ENCODE measurements at places on chromosomes 1 and 21.
A peak's percentile ranks its signal among the peaks of the same experiment; 100 is the strongest.

DNA sequence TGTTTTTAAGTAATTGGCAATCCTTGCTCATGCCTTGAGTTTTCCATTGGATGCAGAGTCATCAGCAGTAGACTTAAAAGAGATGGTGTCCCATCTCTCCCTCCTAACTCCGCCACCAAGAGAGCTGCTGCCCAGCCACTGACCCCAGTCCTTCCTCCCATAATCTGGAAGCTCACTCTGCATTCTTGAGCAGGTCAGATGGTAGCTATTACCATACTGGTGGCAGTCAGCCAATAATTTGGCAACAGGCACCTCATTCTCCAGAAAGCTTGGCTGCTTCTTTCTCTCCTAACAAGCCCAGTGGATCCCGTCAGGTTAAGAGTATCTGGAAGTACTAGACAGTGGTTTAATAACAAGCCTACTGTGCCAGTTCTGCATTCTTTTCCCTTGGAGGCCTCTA, 272.1 kb downstream of the ZNF648 start:
- DNase-seq, result no peak

GRCh38 chr1:112061901-112062320, 72.4 kb upstream of the KCND3 start:
- no peak for DNase-seq

DNA sequence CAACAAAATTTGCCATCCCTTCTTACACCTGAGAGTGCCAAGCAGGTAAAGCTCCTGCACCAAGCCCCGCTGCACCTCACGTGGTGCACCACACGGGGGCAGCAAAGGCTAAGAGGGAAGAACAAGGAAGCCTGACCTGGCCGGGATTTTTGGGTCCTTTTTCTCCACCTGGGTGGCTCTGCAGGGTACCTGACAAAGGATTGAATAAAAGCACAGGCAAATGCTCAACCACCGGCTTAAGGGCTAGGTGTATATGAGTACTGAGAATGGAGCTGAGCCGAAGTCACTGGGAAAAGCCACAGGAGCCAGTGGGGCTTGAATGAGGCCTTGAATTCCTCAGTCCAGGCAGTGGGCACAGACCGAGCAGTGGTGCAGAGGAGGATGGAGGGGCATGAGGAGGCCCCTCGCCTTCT, 36.4 kb downstream of the ZNF697 start:
- DNase-seq, result peak; percentile 41

- peak; percentile 45 for DNase-seq
Measured at GRCh38 chr1:53327182-53327913, 522 bp downstream of the LRP8 start.

DNA sequence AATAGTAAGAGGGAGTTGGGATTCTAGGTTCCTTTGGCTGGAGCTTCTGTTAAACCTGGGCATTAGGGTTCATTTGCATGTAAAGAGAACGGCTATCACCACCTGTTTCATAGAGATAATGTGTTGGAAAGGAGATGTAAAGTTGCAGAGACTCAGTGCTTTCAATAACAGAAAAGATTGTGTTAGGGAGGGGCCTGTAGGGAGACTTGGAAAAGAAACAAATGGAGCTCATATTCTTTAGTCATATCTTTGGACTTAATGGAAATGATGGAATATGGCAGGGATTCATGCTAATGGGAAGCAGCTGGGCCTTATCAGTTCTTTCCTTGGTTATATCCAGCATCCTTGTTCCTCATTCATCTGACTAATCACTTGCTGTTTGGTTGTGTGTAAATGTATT, 144.9 kb downstream of the CD247 start:
- DNase-seq, result no peak

DNA sequence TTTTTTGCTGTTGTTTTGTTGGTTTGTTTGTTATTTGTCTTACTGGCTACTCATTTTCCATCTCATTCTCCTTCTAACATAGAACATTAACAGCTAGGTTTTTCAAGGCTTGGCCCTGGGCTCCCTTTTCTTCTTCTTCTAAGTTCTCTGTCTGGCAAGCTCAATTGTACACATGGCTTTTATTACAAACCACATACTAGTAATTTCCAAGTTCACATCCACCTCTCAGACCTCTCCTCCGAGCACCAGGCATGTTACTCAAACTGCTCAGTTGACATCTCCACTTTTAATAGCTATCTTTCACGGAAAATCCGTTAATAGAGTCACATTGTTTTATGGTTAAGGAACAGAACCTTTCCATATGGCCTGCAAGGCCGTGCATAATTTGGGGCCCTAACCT, 736.9 kb upstream of the ADAMTS5 start:
- DNase-seq, result no peak

GRCh38 chr21:27649762-27650161, 682.9 kb upstream of the ADAMTS5 start:
- DNase-seq, result no peak

- no peak for DNase-seq
Measured at GRCh38 chr21:27807596-27807995, 840.7 kb upstream of the ADAMTS5 start.

- no peak for DNase-seq
Measured at GRCh38 chr1:230836347-230836746, 32.0 kb downstream of the C1orf198 start.

- DNase-seq, result no peak
Measured at GRCh38 chr1:163523375-163524029, 201.7 kb downstream of the NUF2 start.

- DNase-seq, result no peak
Measured at GRCh38 chr1:174266476-174266875, 107.2 kb downstream of the RABGAP1L start.

GRCh38 chr1:8211883-8212579, 105.9 kb upstream of the SLC45A1 start:
- DNase-seq, result no peak

GRCh38 chr1:225260319-225260718, 167.5 kb downstream of the LBR start:
- DNase-seq, result no peak

DNA sequence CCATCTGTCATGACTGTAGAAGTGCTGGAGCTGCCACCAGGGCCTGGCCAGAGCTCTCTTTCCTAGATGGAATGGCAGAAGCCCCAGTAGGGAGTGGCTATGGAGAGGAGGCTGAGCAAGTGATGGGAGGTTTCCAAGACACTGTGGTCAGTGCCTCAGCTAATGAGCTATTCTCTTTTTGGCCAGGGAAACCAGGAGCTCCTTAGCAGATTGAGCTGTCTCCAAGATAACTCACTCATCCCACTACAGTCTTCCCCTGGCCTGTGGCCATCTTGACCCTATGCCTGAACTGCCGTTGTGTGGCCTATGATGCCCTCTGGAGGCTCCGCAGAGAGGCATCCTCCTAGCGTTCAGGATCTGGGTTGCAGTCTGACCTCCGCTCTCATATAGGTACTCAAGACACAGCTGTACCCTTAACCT, 60.5 kb downstream of the ERI3 start:
- DNase-seq, result no peak

- no peak for DNase-seq
Measured at GRCh38 chr1:156390469-156391365, 21.7 kb downstream of the RHBG start.

DNA sequence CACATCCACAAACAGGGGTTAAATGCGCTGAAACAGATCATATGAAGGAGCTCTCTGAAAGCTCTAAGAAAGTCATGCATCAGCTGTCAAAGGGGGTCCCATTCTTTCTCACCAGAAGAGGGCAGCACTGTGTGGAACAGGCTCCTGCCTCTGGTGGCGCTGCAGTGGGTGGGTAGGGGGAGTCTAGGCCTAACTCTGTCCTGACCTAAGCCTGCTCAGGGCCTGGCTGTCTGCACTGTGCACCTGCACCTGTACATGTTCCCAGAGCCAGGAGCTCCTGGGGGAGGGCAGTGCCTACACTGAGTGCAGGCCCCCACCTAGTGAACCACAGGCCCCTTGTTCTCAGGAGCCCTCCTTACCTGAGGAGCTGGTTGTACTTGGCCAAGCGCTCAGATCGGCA, 16.0 kb downstream of the ENO1 start:
- DNase-seq, result peak; percentile 58

DNA sequence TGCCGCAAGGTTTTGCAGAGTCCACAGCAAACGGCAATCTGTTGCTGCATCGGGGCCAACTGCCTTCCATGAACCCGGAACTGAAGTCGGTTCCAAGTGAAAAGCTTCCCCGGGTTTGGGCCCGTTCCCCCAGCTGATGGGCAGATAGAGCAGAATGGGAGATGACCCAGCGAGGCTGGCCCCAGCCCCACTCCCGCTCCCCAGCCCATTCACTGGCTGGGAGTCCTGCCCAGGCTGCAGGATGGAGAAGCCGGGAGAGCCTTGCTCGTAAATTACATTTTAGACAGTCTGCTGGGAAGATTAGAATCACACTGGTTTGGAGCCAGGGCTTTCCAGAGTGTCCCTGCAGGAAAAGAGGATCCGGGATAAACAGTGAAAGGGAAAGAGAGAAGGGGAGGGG, 31.6 kb upstream of the PAX7 start:
- no peak for DNase-seq

GRCh38 chr1:224432146-224432545, 2.5 kb downstream of the WDR26 start:
- no peak for DNase-seq

GRCh38 chr21:15534450-15534886, 195.3 kb upstream of the USP25 start:
- DNase-seq, result no peak

- no peak for DNase-seq
Measured at GRCh38 chr1:7535934-7536878, 234.9 kb upstream of the VAMP3 start.

Measured in CD4-positive, alpha-beta T cell treated with Interleukin-12 subunit alpha and Interleukin-12 subunit beta, for 1 hour (primary cell).